Mucosa of descending colon (tissue), 3 donors: ENCODE measurements at places on chromosomes 1 and 21. TPM values are rescaled to one million over a fixed set of nuclear protein-coding genes. Genes with fewer than 3 reads are reported as not detected.

The SPRR1A gene
- not detected for total RNA-seq

The VSIG8 gene
- total RNA-seq = not detected

The ABL2 gene
- 14.8 TPM for total RNA-seq

The CCDC27 gene
- not detected for total RNA-seq

The WNT2B gene
- 6.6 TPM for total RNA-seq

The CNR2 gene
- total RNA-seq = 0.17 TPM

The FALEC gene
- total RNA-seq = not detected

The MATN1 gene
- not detected for total RNA-seq

The TAF1A gene
- total RNA-seq = 4.7 TPM

The ESPN gene
- 137 TPM for total RNA-seq

The FAM151A gene
- 19.2 TPM for total RNA-seq

The SPATA46 gene
- total RNA-seq = not detected

The UBE2U gene
- total RNA-seq = not detected

The ATP1A4 gene
- 0.16 TPM for total RNA-seq

The LY9 gene
- 2.5 TPM for total RNA-seq

The NBPF9 gene
- 20.7 TPM for total RNA-seq

The PRKAB2 gene
- total RNA-seq = 16.6 TPM

The FOXO6 gene
- total RNA-seq = 2.0 TPM

The MYBPH gene
- not detected for total RNA-seq

The LSM10 gene
- total RNA-seq = 22.5 TPM

The MINDY1 gene
- total RNA-seq = 51.8 TPM
